Tongue (tissue), 3 donors: ENCODE measurements at places on chromosomes 6 and 20. TPM values are rescaled to one million over a fixed set of nuclear protein-coding genes. Genes with fewer than 3 reads are reported as not detected.

DNA sequence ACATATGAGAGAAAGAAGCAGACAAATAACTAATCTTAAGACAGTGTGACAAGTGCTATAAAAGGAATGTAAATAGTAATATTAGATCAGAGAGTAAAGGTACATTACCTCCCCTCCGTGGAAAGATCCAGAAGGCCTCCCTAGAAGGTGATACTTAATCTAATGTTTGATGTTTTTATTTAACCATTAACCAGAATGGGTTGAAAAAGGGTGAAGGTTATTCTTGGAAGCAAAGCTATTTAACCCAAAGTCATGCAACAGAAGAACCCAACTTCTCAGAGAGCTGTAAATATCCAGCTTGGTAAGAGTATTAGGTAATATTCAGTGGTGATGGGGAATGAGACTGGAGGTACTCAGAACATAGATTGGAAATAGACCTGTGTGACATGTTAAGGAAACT is 68.0 kb upstream of the HIVEP1 start:
- DNase-seq = no peak

DNA sequence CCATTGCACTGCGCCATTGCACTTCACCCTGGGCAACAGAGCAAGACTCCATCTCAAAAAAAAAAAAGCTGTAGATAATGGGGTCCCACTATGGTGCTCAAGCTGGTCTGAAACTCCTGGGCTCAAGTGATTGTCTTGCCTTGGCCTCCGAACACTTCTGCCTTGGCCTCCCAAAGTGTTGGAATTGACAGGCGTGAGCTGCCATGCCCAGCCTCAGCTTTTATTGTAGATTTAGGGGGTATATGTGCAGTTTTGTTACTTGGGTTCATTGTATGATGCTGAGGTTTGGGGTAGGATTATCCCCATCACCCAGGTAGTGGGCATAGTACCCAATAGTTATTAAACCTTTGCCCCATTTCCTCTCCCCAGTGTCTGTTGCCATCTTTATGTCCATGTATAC is 11.4 kb downstream of the HSPA1B start:
- no peak for DNase-seq

GRCh38 chr6:130322673-130323268 is 43.0 kb upstream of the TMEM200A start:
- DNase-seq = peak; percentile 83

- no peak for DNase-seq
Measured at GRCh38 chr6:33013608-33014007, 4.2 kb upstream of the HLA-DOA start.

Gene SLX4IP
- 7.6 TPM for total RNA-seq

Gene GSTA4
- 51.9 TPM for total RNA-seq

GRCh38 chr20:23052904-23053303 is 3.4 kb upstream of the THBD start:
- no peak for DNase-seq

Gene MLIP
- total RNA-seq = 51.3 TPM

DNA sequence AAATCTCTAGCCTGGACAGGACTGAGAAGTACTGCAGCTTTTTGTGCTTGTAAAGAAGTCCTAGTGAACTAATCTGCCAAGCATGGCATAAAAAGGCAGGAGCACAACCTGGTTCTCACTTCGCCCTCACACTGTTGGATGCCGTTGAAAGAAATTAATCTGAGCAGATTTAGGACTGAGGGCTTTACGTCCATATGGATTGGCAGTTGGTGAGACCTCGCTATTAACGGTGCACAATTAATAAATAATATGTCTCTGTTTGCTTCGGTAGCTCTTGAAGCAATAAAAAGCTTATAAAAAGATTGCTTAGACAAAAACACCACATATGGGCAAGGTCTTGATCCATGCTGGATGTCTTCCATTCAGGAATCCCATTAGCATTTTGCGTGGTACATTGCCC is 185.6 kb upstream of the EPHA7 start:
- DNase-seq = no peak

DNA sequence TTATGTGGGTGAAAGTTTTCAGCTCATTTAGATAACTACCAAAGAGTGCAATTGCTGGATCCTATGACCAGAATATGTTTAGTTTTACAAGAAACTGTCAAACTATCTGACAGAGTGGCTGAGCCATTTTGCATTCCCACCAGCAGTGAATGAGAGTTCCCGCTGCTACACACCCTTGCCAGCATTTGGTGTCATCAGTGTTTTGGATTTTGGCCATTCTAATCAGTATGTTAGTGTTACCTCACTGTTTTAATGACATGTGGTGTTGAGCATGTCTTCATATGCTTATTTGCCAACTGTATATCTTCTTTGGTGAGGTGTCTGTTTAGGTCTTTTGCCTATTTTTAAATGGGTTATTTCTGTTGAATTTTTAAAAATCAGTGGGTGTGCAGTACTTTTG is 120.9 kb downstream of the CFAP61 start:
- DNase-seq = no peak

- peak; percentile 67 for DNase-seq
Measured at GRCh38 chr20:58868795-58869194, 16.3 kb downstream of the GNAS start.

GRCh38 chr20:33352258-33353012 is 48.9 kb downstream of the CDK5RAP1 start:
- no peak for DNase-seq

Gene UST
- total RNA-seq = 15.0 TPM

Gene NHLRC1
- 3.2 TPM for total RNA-seq

DNA sequence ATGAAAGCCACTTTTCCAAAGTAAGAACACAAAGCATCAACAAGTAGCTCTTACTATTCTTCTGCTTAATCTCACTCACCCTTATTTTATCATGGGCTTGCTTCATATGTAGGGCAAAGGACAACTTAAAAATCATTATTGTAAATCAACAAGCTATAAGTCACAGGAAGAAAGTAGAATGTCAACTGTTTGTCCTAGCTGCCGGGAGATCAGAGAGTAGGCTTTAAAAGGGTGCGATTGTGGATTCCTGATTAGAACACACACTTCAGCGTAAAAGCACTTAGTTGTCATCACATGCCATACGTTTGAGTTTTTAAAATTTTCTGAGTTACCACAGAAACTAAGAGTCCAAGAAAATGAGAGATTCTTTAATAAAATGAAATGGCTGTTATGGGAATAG is 44.4 kb upstream of the NHSL1 start:
- DNase-seq = no peak

- peak; percentile 13 for DNase-seq
Measured at GRCh38 chr20:45157962-45158361, 16.7 kb upstream of the PI3 start.

- DNase-seq = peak; percentile 63
Measured at GRCh38 chr6:33696548-33697518, 14.7 kb downstream of the UQCC2 start.

Gene DNAAF9
- total RNA-seq = 20.3 TPM

DNA sequence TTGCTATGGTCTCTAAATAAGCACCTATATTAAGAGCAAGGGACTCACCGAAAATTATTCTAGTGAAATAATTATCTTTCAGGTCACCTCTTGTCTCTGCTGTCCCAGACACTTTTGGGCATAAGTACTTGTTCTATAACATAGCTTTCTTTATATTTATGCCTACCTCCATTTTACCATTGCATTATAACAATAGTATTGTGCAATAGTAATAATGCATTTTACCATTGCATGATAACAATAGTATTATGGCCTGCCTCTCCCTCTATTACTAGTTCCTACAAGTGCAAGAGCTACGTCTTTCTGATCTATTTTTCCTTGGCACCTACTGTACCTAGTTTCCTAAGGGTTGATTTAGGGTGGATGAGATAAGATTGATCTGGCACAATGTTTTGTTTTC is 169.2 kb downstream of the PDE7B start:
- no peak for DNase-seq

GRCh38 chr6:97128507-97128906 is 154.5 kb downstream of the MMS22L start:
- DNase-seq = no peak

DNA sequence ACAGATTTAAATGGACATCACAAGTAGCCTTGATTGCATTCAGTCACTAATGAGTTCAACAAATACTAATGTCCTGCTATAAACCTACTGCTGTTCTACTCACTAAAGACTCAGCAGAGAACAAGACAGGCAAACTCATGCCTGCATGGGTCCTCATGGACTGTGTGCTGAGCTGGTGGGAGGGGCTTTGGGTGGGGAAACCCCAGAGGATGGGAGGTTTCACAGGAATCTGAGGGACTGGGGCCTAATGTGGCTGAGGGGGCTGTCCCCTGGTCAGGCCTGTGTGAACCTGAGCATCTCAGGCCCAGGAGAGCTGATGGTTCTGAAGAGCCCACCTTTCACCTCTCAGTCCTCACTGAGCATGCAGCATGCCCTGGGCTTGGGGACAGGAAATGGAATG is 1.4 kb downstream of the CST8 start:
- DNase-seq = no peak

DNA sequence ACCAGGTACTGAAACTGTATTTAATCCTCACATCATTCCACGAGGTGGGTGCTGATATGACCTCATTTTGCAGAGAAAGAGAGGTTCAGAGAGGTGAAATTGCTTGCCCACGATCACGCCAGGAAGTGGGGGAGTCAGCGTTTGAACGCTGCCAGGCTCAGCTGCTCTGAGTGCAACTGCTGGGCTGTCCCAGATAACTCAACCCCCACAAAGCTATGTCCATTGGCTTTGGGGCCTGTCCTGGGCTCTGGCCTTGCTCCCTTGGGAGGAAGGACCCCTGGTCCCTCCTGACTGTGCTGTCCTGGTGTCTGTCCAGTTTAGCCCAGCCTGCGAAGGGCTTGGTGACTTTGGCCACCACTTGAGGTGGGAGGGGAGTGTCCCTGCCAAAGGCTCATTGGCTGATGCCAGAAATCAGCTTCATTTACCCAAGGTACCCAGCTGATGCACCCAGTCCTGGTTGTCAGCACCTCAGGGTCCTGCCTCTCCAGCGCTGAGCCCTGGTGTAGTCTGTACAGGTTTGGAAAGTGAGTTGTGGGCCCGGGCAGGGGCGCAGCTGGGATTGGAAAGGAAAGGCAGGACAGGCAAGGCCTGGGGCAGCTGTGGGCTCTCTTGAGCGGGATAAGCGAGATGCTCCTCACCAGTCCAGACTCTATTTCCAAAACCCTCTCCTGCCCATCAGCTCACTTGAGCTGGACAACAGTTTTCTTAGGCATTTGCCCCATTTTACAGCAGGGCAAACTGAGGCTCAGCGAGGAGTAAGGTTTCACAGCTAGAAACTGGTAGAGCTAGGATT is 38.5 kb downstream of the SUN5 start:
- no peak for DNase-seq

- peak; percentile 56 for DNase-seq
Measured at GRCh38 chr20:54197621-54198604, 10.0 kb upstream of the PFDN4 start.

DNA sequence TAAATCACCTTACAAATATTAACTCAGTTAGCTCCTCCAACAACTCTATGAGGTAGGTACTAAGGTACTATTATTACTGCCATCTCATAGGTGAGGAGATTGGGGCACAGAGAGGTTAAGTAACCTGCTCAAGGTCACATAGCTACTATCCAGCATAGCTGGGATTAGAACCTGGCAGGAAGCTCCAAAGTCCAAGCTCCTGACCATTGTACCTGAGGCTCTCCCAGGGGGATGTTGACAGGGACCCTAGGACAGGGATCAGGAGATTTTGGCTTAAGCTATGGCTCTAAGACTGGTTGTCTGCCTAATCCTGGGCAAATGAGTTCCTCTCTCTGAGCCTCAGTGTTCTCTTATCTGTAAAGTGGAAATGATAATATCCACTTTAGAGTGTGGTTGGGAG is 59.3 kb downstream of the HNF4A start:
- DNase-seq = no peak

GRCh38 chr20:63033794-63034709 is 27.3 kb upstream of the BHLHE23 start:
- no peak for DNase-seq

- DNase-seq = no peak
Measured at GRCh38 chr6:134207421-134207820, 110.5 kb downstream of the SGK1 start.

GRCh38 chr6:144298194-144298593 is 13.1 kb downstream of the UTRN start:
- no peak for DNase-seq

Gene PKIB
- total RNA-seq = 7.1 TPM
